ENCODE measurements at places on chromosomes 5 and 9.

- no peak for DNase-seq
These were observed 22.4 kb downstream of the BOD1 start for GRCh38 chr5:173594061-173594460.

- DNase-seq, result no peak
These were observed 57.7 kb upstream of the EXOC3 start for GRCh38 chr5:385321-385720.

DNA sequence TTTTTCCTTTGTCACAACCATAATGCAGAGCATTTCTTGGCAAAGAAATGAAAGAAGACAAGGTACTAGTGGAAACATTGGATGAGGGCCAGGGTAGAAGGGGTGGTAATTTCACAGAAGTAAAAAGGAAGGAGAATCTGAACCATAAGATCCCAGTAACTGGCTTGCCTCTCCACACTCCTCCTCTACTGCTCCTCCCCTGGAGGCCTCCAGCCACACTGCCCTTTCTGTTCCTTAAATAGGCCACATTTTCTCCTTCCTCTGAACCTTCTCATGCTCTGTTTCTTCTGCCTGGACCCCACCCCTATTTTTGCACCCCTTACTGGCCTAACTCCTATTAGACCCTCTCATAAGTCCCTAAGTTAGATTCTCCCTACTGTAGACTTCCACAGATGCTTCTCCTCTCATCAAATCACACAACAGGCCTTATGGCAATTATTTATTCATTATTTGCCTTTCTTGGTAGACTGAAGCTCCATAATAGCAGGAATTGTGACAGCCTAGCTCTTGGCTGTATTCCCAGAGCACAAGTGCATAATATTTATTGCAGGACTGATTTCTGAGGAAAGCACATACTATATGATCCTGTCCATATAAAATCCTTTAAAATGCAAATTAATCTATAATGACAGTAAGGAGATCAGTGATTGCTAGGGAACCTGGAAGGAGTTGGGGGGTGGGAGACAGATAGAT lies 31.3 kb upstream of the GRIA1 start:
- no peak for DNase-seq

- no peak for DNase-seq
These were observed 325.9 kb upstream of the CYLC2 start for GRCh38 chr9:102669220-102669619.

DNA sequence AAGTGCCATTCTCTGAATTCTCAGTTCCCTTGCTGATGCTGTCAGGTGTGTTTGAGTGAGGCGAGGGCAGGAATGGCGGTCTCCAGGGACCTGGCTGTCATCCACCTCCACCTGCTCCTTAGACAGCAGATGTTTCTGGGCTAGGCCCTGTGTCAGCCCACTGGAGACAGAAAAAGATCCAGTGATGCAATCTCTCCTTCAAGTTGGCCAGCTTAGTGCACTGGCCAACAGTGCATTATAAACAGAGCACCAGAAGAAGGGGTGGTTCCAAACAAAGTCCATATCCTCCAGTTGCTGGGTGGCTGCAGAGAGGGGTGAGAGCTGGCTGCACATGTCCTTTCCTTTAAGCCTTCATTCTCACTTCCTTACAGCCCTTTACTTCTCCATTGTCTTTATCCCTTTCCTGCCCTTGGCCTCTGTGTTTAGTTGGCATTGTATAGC lies 26.5 kb downstream of the NANS start:
- DNase-seq, result no peak

- DNase-seq, result no peak
These were observed 84.1 kb upstream of the DMRT1 start for GRCh38 chr9:757246-757881.

GRCh38 chr9:110620726-110621125 lies 41.2 kb upstream of the SVEP1 start:
- no peak for DNase-seq

DNA sequence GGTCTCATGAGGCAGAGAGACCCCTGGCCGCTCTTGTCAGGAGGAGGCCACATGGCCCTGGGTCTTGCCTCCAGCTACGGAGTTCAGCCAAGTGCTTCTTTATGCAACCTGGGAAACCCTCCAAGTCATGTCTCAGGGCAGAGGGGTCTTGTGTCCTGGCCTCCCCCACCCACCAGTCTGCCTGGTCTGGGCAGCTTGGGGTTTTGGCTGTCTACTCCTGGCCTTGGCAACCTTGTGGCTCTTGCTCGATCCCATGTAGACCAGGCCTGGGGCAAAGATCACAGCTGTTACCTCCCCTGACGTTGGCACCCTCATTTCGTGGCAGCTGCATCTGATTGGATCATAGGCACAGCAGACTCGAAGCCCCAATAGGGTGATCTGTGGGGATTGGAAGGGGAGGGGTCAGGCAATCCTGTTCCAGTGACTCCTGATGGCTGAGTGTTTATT lies 28.4 kb downstream of the JADE2 start:
- no peak for DNase-seq

DNA sequence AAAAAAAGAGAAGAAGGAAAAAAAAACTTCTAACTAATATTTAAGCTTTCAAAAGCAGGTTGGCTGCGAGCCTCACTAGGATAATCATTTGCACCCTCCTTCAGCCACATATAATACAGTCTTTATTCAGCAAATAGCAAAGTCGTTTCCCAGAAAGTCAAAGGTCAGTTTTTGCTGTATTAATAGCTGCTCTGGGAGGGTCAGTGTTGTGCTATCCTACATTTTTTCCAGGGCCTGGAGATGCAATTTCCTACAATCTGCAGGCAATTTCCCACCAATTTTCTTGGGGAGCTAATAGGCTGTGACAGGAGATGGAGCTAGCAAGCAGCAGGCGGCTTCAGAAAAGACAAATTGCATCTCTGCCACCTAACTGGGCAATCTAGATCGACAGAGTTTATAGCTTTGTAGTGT lies 136.8 kb downstream of the TLE1 start:
- no peak for DNase-seq

DNA sequence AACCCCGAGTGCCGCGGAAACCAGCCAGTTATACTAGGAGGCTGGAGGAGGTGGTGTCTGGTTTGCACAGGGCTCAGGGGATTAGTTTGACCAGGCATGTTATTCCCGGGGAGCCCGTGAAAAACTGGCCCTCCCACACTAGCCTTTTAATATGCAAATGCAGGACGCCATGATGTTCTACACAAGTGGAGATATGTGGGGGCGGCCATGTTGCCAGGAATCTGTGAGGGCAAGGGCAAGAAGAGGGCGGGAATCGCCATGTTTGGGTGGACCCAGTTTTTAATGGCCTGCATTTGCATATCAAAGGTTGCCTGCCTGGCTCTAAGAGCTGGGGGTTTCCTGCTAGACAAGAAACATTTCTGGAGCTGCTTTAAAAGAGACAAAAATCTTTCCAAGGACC lies 940.7 kb downstream of the CDH18 start:
- no peak for DNase-seq

DNA sequence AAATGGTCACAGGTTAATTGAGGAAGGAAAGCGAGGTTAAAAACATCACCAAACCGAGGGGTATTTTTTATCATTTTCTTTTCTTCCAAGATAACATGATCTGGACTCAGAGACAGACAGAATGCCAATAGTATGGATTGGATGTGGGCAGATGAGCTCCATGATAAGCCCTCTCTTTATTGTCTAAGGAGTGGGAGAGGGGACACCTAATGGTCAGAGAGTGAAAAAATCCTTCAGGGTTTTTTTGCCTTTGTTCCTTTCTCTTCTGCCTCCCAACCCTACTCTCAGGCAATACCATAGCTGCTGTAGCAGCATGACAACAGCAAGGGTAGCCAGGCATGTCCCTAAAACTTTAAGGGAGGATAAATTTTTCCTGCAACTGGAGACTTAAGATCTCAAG lies 94.7 kb downstream of the DIRAS2 start:
- DNase-seq, result no peak

GRCh38 chr5:135876146-135876545 lies 19.5 kb downstream of the IL9 start:
- DNase-seq, result no peak
